ENCODE measurements at places on chromosomes 16 and 17.

GRCh38 chr16:48382131-48382530, 3.1 kb downstream of the SIAH1 start:
- no peak for DNase-seq

GRCh38 chr16:82439678-82440293, 187.0 kb upstream of the CDH13 start:
- no peak for DNase-seq

DNA sequence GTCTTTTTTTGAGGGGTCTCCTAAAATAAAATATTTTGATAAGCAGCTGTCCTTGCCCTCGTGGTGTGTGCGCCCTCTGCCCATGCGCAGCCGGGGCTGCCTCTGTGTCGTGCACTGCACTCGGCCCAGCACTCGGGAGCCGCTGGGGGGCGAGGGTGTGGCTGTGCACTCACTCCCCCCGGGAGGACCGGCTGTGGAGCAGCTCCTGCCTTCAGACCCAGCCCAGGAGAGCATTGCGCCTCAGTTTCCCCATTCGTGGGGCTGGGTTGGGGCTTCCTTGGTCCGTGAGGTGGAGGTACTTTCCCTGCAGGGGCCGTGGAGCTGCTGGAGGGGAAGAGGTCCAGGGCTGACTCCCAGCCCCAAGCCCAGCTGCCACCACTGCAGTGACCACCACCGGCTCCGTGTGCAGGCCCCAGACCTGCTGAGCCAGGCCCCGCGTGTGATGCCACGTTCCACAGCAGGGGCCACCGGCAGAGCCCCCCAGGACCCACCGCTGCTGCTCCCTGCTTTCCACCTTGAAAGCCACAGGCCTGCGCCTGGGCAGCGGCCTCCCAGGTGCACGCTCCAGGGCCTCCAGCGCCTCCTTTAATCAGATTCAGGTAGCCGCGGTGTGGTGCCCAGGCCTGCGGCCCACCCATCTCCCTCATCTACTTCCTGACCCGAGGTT, 6.3 kb upstream of the IL17C start:
- DNase-seq: no peak

DNA sequence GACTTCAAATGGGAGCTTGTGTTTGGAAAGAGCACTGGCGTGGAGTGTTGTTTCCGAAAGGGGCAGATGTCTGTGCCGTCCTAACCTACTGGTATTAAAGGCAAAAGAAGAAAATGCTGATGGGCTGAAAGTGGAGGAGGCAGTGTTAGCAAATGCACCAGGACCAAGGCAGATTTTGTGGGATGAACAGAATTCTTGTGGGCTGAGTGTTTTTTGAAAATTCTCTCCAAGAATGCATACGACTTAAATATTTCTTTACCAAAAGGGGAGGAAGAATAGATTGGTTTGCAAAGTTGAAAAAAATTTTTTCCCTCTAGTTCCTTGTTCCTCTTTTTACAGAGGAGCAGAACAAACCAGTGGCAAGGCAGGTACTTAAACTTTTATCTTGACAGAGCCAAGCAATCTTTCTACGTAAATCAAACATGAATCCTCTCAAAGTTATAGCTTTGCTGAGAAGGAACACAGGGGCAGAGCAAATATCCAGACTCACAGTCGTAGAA, 16.8 kb downstream of the MARCHF10 start:
- peak; percentile 82 for DNase-seq

DNA sequence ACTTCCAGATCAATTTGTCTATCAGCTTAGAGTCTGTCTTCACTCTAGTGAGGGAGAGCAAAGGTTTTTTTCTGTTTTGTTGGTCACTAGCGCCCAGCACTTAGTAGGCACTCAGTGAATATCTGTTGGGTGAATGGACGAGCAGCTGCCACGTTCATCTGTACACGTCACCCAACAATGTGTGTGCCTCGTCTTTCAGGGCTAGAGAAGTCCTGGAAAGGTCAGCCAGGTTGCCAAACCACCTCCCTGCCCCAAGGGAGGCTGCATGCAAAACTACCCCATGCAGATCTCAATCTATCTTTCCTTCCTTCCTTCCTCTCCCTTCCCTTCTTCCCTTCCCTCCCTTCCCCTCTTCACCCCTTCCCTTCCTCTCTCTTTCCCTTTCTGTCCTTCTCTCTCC, 340.9 kb downstream of the SOX9 start:
- DNase-seq: no peak

GRCh38 chr17:81510785-81511553, 1.6 kb downstream of the ACTG1 start:
- DNase-seq: no peak

DNA sequence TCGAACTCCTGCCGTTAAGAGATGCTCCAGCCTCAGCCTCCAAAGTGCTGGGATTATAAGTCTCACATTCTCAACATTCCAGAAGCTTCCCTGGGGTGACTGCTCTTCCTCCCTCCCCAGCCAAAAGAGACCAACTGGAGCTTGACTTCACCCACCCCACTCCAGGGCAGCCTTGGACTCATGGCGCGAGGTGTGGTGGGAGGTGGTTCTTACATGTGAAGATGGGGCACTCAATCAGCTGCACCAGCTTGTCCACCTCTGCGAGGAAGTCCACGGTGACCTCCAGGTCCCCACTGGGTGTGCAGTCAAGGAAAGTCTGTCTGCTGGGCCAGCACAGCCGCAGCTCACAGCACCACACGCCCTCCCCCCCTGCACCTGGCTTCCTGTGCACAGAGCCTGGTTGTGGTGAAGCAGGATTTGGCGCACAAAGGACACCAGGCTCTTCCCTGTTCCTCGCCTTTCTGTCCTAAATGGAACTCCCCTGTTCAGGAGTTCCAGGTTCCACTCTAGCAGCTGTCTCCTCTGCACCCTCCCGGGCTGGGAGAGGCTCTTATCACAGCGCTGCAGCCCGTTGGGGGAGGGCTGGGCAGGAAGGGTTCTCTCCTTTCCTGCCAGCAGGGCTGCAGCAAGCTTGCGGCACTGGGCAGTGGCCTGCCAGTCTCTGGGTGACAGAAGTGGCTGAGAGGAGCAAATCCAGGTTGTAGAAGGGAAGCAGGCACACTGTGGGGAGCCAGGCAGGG, 9.6 kb upstream of the MTSS2 start:
- no peak for DNase-seq

DNA sequence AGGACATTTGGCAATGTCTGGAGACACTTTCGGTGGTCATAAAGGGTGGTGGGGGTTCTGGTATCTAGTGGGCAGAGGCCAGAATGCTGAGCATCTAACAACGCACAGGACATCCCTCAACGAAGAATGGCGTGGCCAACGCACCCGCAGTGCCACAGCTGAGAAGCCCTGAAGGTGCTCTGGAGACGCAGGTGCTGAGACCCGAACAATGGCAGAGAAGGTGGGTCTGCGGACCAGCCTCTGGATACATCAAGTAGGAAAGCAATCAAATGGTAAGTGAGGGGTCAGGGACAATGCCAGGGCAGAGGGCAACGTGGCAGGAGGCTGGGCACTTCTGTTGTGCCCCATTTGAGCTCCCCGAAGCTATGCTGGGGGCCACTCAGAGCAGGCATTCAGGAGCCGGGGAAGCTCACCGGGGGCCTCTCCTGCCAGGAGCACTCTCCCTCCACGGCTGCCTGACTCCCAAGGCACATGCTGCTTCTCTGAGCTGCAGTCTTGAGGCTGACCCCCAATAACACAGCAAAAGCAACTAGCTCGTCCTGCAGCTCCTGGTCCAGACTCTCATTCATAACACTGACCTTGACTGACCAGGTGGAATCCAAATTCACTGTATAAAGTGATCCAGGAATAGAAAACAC, 26.0 kb downstream of the SPHK1 start:
- no peak for DNase-seq

DNA sequence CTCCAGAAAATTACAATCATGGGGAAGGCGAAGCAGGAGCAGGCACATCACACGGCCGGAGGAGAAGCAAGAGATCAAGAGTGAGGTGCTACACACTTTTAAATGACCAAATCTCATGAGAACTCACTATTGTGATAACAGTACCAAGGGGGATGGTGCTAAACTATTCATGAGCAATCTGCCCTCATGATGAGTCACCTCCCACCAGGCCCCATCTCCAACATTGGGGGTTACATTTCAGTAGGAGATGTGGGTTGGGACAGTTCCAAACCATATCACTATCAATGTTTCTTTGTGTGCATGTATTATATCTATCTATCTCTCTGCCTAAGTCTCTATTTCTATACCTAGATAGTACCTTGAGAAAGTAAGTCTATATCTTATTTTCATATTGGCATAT, 724.8 kb downstream of the CDH11 start:
- DNase-seq: no peak

DNA sequence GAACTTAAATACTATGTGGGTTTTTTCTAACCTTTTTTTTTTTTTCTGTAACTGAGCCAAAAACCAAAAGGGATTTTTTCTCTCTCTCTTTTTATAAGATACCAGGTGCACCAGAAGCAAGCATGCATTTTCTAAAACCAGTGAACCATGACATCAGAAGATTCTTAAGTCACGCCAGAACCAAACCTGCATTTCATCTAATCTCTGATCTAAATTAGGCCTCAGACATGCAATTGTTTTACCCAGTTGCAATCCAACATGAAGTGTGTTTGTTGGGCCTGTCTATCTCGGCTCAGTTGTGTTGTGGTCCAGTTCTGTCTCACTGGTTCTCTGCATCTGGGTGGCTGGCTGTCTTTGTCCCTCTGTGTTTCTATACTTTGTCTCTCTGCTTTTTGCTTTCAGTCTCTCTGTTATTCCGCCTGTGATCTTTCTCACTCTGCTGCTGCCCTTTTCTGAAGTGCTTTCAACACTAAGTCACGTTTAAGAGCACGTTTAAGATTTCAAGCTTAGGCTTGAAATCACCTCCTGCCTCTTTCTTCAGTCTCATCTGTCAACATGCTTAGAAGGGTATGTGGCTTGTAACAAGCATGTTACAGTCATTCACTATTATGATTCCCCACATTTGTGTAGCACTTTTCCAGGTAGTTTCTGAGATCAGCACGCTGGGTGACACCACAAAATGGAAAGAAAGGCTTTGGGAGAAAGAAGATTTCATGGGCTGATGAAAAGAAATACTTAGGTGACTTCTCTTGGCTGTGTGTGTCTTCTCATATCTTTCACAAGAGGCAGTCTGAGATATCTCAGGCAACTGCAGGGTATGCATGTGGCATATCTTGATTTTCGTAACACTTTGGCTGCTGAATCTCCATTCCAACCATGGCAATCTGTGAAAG, 488.9 kb downstream of the SHISA9 start:
- no peak for DNase-seq

DNA sequence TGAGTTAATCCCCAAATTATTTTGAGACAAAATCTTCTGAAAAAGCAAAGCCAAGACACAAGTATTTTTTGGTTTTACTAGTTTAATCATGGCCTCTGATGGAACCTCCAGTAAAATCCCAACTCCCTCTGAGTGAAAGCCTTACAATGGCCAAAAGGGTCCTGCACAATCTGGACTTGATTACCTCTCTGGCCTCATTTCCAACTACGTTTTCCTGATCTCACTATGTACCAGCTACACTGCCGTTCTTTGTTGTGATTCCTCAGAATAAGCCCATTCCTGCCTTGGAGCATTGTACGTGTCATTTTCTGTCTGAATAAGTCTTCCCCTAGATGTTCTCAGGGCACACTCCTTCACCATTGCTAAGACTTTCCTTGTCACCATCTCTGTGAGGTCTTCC, 37.3 kb downstream of the SPOP start:
- no peak for DNase-seq

DNA sequence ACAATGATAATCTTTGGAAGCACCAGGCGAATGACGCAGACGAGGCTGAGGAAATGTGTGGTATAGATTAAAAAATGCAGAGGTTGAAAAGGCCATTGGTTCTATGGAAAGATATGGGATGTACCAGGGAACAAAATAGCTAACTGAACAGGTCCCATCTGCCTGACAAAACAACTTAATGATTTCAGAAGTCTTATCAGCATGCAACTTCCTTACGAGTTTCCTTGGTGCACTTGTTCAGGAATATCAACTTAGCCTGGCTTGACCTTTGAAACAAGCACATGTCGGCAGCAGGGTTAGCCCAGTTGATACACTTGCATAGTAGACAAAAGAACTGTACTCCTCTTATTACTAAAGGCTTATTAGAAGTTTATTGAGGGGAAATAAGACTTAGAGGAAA, 90.9 kb upstream of the CDH11 start:
- no peak for DNase-seq

DNA sequence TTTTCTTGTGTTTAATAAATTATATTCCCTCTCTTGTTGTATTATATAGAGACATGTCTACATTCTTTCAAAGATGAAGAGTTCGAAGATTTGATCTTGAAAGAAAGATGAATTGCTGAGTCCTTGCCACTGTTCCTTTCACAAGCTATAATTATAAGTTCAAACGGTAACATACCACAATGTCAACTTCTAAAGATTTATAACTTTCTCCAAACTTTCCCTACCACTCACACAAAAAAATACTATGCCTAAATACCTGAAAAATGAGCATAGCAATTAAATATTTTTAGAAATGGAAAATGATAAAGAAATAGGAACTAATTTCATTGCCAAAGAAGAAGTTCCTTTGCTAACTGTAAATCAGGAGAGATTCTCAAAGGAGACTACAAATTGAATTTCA, 50.6 kb downstream of the BRIP1 start:
- DNase-seq: no peak

DNA sequence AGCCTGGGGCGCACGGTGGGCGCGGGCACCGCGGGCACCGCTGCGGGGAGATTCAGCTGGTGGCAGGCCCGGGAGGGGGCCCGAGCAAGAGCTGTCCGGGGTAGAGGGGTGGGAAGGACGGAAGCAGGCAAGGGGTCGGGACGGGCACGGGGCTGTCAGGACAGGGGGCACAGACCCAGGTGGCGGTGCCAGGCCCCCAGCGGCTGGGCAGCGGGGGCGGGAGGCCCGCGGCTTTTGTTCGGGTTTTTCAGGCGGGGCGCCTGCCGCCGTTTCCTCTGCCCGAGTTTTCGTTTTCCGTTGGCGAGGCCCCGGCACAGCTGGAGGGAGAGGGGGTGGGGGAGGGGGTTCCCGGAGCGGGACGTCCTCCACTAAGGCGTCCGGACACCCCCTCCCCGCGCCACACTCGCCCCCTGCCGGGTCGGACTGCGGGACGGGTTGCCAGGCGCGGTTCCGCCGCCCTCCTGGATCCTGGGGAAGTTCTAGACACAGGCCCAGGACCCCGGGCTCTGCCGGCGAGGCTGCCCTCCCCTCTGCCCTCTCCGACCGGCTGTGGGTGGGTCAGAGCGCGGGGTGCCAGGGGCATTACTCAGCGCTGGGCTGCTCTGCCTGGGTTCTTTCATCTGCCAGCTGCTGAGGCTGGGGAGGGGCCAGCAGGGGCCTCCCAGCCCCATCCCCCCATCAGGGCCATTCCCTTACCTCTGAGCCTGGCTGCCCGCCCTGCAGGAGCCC, 543 bp downstream of the ARHGAP23 start:
- no peak for DNase-seq

GRCh38 chr17:66789961-66790437, 44.9 kb upstream of the CACNG5 start:
- DNase-seq: no peak

- no peak for DNase-seq
Observed at GRCh38 chr16:69039333-69039941, 66.0 kb upstream of the HAS3 start.

- DNase-seq: no peak
Observed at GRCh38 chr16:79806757-79807156, 206.2 kb upstream of the MAF start.

- DNase-seq: no peak
Observed at GRCh38 chr17:62637809-62638208, 10.3 kb downstream of the MRC2 start.

Measured in skeletal muscle cell (primary cell).